SW 1271 (cell line): ENCODE measurements at places on chromosomes 3 and 15.

- DNase-seq: peak; percentile 59
Observed at GRCh38 chr15:33278816-33279612, 31.8 kb upstream of the RYR3 start.

DNA sequence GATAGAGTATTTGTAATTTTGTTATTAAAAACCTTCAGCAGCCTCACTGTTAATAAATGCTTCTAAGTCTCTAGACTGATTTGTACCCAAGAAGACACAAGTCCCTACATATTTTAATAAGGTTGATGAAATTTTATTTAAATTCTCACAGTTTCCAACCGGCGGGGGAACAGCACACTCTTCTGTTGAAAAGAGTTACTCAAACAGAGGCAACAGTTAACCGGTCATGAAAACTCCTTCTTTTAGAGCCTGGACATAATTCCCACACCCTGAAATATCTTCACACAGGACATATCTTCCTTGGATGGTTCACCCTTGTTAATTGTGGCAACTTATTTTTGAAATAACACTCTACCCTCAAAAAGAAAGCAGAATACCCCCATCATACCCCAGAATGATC, 278.8 kb downstream of the FOXP1 start:
- no peak for DNase-seq

DNA sequence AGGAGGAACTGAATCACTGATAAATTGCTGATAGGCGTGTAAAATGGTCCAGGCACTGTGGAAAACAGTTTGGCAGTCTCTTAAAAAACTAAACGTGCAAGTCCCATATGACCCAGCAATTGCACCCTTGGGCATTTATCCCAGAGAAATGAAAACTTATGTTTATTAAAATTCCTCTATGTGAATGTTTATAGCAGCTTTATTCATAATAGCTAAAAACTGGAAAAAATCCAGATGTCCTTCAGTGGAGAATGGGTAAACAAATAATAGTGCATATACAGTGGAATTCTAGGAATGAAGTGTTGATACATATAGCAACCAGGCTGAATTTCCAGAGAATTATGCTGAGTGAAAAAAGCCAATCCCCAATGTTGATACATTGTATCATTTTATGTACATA, 482.2 kb upstream of the PDZRN3 start:
- no peak for DNase-seq

DNA sequence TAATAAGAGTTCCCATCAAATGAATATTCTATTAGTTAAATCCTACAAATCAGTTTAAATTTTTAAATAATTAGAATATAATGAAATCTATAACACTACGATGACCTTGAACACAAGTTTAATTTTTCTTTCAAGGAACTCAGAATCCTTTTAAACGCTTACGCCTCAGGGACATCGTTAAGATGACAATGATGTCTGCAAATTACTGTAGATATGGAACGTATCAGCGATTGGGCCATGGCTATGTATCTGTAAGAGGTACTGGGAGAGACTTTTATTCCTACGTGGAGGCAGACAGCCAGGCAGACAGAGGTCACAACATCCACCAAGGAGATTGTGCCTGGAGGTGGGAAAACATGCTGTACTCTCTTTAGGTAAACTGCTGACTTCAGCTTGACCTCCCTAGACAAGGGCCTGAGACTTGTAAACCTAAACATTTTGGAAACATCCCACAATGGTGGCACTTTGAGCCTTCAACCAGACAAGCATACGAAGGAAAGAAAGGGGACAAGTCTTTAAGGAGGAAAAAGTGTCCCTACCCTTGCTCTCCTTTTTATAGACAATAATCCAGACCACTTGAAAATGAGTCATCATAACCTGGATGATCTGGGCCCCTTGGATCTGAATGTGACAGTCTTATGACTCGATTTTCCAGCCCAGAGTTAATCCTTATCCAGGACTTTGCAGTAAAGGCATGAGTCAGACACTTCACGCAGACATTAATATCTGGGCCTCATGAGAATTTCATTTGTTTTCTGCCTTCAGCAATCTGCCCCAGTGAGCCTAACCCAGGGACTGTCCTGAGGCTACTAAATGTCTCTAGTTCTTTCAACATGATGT, 6.8 kb upstream of the LDHAL6B start:
- DNase-seq: no peak
